Stimulated activated CD4-positive, alpha-beta T cell treated with anti-CD3 and anti-CD28 coated beads, Interleukin-1b, Interleukin-23, amount 100 ng/mL, for 24 hours (primary cell): ENCODE measurements at places on chromosomes 11 and 22.
A peak's percentile ranks its signal among the peaks of the same experiment; 100 is the strongest.

DNA sequence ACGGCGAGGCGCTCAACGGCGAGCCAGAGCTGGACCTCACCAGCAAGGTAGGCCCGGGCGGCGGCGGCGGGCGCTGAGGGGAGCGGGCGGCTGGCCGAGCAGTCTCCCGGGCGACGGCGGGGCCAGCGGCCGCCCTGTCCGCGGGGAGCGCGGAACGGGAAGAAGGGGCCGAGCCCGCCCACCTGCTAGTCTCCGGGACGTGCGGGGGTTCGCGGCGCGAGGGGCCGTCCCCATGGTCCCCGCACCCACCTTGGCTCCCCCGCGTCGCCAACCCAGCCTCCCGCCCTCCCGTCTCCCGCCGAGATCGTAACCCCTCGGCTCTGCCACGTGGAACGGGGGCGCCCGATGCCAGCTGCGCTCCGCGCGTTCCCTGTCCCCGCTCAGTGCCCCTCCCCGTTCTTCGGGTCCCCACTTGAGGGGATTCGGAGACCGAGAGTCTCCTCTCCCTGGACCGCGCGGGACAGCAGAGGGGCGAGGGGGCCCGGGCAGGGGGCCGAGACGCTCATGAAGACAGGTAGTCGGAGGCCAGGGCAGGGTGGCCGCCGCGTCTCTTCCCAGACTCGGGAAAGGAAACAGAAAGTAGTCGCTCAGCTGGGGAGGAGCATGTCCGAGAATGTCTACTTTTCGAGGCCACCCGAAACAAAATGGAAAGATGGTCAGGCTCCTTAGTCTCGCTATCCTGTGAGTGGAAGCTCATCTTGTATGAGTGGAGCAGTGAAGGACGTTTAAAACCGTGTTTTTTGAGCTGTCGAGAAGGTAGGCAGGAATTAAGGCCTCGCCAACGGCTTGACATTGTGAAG is 557 bp downstream of the GTPBP1 start:
- DNase-seq = no peak

GRCh38 chr11:57681168-57681567 is 13.3 kb downstream of the ZDHHC5 start:
- DNase-seq = no peak

DNA sequence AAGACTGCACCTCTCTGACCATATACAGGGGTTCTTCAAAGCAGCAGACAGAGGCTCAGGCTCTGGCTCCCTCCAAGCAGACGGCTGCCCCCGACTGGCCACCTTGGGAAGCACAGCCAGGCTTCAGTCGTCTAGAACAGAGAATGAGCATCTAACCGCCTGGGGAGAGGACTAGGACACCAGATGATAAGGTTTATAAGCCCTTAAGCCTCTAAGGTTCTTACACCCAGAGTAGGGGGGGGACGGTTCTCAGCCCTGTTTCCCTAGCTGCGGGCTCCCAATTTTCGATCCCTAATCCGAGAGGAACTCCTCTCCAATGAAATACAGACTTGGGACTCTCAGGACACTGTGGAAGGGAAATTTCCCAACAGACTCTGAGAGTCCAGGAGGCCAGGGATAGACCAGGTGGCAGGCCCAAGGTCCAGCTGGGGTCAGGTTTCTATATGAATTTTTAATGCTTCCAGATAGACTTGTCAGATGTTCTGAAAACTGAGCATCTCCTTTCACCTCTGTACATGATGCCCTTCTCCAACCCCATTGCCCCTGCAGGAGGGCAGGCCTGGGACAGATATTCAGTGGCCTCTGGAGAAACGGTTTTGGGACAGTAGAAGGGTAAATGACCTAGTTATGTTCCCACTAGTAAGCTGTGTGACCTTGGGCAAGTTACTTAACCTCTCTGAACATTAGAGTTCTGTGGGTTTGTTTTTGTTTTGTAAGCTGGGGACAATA is 20.2 kb downstream of the RTN4RL2 start:
- peak; percentile 63 for DNase-seq

DNA sequence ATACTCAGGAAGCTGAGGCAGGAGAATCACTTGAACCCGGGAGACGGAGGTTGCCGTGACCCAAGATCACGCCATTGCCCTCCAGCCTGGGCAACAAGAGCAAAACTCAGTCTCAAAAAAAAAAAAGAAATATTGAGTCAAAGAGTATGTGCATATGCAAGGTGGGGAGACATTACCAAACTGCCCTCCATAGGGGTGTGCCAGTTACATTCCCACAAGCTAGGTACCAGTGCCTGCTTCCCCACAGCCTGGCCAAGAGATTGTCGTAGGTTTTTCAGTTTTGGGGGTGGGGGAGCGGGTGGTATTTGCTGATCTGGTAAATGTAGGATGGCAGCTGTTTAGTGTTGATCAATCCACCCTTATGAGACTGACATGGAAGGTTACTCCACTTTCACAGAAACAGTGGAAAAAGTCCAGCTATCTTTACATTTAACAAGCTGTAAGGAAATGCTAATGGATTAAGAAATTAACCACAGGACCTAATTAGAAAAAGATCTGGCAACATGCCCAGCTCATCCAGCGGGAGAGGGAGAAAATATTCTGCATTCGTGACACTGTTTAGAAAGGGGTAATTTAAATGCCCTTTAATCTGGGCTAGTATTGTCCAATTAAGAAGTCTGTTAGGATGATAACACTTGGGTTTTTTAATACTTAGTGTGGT is 89.4 kb downstream of the PACS1 start:
- DNase-seq = no peak

GRCh38 chr22:40499209-40499623 is 128.8 kb downstream of the SGSM3 start:
- no peak for DNase-seq

- DNase-seq = no peak
Measured at GRCh38 chr11:108204929-108205499, 17.4 kb downstream of the NPAT start.

DNA sequence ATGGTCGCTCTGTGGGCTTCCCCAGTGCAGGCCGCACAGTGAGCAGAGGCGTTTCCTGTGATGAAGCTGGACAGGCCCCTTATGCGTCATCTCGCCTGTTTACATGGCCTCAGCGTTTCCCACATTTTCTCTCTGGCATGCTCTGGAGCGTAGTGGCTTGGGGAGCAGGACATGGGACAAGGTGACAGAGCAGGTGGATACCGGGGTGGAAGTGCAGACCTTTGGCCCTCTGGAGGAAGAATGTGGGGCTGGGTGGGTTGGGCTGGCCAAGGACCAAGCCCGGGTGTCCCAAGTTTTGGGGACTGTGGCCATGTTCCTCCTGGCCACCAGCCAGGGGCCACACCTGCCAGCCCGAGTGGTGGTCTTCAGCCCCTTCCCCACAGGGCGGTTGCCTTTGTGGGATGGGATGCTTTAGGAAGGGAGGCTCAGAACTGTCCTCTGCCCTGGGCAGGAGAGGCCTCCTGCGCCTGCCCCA is 446.6 kb downstream of the TBC1D22A start:
- DNase-seq = no peak

- no peak for DNase-seq
Measured at GRCh38 chr11:120028181-120028896, 109.6 kb downstream of the TRIM29 start.

- no peak for DNase-seq
Measured at GRCh38 chr11:61963282-61964057, 4.0 kb downstream of the FTH1 start.

DNA sequence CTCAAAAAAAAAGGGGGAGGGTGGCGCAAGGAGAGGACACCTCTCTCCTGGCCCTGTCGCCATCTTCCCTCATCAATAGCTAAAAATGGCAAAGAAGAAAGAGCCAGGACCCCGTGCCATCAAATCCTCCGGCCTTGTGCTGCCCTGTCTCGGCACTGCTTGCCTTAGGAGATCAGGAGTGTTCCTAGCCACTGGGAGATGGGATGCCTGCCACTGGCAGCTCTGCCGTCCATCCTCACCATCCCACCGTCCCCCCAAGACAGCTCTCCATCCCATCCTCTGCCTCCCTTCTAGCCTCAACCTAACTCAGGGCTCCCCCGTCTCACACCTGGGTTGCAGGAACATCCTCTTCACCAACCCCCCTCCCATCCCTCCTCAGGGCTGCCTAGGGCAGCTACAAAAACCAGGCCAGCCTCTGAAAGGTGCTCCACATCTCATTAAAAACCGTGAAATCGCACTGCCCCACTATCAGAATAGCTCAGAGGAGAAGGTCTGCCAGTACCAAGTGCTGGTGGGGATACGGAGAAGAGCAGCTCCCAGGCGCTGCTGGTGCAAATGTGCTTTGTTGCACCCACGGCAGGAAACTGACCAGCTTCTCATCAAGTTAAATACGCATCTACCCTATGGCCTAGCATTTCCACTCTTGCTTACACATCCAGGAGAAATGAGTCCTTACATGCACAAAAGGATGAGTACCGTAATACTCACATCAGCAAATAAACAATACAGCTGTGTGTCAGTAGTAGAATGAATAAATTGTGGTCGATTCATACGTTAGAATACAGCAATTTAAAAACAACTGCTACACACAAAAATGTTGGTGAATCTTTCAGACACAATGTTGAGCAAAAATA is 31.7 kb upstream of the GCAT start:
- DNase-seq = no peak

DNA sequence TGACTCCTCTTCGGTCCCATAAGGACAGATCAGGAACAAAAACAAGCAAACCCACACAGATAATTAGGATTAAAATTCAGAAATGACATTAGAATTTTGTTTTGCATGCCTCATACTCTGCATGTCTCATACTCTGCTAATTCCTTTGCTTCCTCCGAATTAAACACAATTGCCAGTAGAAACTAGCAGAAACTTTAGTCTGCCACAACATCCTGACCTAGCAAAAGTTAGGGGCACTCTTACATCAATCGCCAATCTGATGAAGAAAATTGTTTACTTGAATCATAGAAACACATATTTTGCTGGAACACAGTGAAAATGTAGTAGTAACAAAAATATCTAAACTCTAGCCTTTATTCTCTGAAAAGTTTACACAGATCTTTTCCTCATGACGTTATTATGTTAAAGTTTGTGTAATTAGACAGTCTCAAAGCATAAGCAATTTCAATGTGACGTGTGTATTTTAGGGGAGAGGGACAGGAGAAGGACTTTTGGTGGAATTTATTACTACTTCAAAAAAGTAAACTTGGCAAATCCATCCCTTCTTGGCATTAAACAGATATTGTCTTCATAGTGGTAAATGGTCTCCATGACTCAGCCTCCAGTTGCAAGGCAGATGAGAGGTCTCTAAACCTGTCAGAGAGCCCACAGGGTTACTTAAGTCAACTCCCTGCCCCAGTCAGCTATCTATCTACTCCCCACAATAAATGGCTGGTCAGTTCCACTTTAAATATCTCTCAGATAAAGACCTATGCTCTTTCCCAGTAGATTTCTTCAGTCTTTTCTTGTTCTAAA is 249.8 kb upstream of the UBASH3B start:
- no peak for DNase-seq

- DNase-seq = no peak
Measured at GRCh38 chr11:27723687-27724086, 23.4 kb upstream of the BDNF start.

GRCh38 chr22:28146401-28147314 is 227.6 kb upstream of the PITPNB start:
- no peak for DNase-seq

DNA sequence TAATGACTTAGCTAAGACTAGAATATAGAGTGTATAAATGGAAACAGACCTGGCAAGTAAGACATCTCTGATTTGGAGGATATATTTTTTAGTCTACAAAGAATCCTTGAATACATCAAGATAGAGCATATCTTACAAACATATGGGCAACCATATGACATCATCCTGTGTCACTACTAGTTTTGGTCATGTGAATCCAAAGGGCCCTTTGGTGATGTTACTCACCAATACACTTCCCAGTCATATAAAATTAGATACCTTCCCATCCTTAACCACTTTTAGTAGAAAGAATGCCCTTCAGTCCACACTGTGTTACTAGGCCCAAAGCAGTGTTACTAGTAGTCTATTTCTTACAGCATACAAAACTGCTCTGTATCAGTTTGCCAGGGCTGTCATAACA is 31.6 kb downstream of the GRIA4 start:
- no peak for DNase-seq

- DNase-seq = no peak
Measured at GRCh38 chr11:36027731-36028130, 83.9 kb downstream of the LDLRAD3 start.

DNA sequence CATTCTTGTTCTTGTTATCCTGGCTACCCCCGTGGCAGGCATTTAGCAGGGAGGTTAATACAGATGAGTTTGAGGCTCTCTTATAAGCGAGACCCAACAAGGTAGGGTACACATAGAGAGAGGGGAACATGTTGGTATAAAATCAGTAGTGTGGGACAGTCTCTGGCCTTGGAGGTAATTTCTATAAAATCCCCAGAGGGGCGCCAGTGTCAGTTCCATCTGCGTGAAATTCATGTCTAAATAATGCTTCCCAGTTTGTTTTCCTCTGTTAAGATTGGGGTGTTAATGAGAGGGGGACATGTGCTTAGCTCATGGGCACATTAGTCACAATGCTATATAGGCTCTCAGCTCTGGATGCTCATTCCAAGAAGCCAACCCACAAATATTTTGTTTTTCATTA is 150.7 kb downstream of the MYO18B start:
- DNase-seq = no peak

- DNase-seq = no peak
Measured at GRCh38 chr11:84549217-84549616, 1077.9 kb downstream of the DLG2 start.

DNA sequence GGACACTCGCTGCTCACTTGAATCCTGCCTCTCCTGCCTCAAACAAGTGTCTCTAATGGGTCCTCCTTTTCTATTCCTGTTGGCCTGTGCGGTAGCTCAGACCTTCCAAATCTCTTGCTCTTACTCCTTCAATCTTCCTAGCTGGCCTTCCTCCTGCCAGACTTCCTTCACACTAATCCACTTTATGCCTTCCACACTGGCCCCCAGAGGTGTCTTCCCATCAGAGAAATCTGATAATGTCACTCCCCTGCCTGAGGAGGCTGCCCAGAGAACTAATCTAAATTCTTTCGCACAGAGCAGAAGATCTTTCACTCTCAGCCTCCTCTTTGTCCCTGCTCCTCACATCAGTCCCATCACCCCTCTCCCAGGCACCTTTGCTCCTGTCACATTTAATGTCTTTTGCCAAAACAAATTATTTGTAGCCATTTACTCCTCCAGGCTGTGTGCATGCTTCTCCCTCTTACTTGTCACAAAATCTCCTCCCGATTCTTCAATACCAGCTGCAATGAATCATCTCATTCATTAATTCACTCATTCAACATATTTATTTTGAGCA is 175.7 kb downstream of the MAML2 start:
- no peak for DNase-seq

DNA sequence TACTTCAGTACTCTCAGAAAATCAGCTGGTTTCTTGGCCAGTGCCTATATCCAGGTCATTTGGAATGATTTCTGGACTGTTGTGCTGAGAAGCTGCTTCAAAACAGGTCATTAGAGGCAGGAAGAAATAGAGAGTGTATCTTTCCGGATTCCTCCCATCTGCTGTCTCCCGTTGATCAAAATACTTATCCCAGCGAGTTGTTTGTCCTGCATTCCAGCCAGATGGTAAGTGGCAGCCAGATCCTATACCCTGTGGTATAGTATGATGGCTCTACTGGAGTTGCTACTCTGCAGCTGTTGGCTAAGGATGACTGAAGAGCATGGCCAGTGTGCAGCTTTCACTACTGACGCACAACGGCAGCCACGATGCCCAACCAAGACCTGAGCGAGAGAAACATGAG is 560.9 kb upstream of the ANO5 start:
- DNase-seq = no peak
